ENCODE measurements at places on chromosomes 12 and 14. TPM values are rescaled to one million over a fixed set of nuclear protein-coding genes. Genes with fewer than 3 reads are reported as not detected.

Gene MMP17
- 10.8 TPM for total RNA-seq

Gene ZNF140
- 11.9 TPM for total RNA-seq

GRCh38 chr12:53383258-53383657 is 3.3 kb downstream of the SP1 start:
- no peak for DNase-seq

DNA sequence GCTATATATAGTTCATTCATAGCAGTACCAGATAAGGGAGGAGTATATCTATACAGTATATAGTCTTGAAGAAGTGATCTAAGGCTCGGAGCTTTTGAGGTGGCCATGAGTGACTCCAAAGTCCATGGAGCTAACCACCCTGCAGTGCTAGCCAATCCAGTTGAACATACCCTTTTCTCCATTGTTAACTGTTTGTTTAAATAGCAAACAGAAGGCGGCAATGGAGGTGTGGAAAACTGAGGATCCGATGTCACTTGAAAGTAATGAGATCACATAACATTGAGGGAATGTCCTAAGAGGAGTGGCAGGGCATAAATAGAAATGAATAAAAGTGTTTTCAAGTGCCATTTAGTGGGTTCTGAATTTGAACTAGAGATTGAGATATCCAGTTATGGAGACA is 12.4 kb upstream of the SNAPC1 start:
- peak; percentile 48 for DNase-seq

DNA sequence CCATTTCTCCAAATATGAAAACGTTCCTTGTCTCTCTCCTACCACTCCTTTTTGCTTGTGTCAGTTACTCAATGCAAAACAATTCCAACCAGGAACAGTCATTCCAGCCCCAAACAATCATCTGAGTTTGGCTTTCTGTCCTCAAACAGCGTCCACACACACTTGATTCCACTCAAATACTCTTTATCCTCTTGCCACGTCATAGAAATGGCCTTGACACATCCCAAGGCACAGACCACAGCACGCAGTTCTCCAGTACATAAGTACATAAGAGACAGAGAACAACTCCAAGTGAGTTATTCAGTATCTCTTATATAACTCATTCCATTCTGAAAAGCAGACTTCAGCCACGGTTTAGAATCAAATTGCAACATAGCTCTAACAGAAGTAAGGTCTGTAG is 299.2 kb downstream of the RPS29 start:
- DNase-seq = no peak

DNA sequence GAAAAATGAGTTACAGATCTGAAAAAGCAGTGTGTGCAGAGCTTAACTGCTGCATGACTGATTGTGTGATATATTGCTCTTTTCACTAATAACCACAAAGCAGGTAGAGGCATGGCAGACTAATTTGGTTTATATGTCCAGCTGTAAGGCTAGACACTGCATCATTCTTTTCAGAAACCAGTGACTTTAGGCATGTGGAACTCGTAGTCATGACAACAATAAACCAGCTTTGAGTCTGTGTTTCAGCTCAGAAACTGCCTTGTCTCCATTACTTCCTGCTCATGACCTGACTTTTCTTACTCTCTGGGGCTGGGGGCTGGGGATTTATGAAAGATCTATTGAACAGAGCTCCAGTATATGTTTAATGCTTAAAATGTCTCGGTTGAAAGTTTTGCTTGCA is 146.8 kb upstream of the LRIG3 start:
- peak; percentile 76 for DNase-seq

Gene GPR68
- 0.51 TPM for total RNA-seq

Gene CBLN3
- 5.0 TPM for total RNA-seq

GRCh38 chr14:50846226-50846880 is 15.4 kb upstream of the NIN start:
- DNase-seq = no peak

DNA sequence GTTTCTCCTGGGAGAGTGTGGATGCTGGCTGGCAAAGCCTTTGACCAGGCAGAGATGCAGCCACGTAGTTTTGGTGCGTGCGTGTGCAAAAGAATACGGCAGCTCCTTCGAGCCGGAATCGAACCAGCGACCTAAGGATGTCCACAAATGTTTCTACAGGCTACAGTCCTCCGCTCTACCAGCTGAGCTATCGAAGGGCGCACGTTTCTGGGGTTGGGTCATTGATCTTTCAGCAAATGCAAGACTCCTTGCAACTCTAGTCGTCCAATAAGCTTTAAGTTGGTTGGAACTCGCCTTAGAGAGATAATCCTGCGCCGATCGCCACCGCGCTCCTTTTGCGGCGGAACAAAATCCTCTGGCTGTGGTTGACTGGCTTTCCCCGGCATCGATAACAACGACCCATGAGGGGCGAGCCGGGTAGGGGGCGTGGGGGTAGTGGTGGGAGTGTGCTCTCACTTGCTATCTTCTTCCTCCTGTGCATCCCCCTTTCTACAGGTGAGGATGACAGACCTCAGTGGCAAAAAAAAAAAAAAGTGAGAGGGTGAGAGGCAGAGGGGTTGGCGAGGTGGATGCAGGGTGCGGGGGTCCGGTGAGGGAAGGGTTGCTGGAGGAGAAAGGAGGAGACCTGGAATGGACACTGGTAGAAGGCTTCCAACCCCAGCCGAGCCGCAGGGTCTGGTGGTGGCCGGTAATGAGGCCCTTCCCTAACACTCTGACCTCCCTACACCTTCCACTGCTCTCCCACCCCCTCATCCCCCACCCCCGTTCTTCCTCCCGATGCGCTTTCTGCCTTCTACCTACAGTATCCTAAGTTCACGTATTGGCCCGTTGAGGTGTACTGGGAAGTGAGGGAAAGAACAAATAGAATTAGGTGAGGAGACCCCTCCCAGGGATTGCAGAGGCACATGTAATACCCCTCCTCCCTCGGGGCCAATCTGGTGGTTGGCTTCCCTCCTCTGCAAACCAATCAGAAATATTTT is 11.8 kb upstream of the OR6S1 start:
- DNase-seq = peak; percentile 32

- no peak for DNase-seq
These were observed 82.9 kb downstream of the BCL2L14 start for GRCh38 chr12:12153596-12153995.

DNA sequence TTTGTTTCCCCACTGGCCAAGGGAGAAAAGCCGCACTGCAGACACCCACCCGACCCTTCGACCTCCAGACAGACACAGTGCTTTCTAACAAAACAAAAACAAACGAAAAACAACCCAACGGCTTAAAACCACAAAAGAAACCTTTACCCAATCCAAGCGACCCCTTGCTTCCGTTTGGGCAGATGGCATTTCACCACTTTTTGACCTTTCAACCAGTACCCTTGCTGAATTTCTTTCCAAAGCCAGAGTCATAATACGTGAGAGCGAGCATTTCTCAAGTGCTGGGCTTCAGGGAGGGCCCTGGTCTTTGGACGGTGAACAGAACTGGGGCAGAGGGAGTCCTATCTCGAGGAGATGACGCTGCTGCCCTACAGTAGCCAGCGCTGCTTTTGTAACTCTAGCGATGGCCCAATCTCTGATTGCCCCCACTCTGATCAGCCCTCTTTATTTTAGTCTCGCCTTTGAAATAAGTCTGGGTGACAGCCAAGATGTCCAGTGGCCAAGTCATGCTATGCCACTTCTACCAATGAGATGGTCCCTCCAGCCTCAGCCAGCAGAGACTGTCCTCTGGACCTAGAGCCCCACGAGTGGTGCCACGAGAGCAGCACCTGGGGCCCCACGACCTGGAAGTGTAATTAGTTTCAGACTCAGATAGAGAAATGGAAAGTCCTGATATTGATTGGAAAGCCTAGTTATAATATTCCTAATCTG is 21.9 kb upstream of the ADIPOR2 start:
- peak; percentile 76 for DNase-seq

DNA sequence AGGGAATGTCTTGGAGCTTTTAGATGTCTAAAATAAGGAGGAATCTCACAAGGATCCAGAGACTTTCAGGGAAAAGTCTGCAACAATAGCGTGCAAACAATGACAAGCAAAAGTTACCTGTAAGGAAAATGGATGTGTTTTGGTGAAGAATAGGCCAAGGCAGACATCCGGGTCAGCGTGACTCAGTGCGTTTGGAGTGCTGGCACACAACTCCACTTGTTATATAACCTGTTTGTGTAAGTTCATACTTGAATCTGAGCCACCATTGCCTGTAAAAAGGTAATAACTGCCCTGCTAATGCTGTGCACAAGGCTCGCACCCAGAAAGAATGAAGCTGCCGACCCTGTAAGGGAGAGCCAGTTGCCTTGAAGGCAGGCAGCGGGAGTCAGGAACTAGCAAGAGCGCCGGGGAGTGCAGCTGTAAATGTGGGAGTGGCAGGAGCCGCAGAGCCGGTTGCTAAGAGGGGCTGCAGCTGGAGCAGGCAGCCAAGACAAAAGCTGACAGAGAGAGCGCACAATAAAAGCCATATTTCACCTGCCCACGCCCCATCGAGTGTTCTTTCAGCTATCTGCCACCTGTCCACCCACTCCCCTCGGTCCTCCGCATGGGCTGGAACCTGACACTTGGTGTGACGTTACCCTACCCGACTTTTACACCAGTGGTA is 638.5 kb upstream of the MIS18BP1 start:
- DNase-seq = no peak

DNA sequence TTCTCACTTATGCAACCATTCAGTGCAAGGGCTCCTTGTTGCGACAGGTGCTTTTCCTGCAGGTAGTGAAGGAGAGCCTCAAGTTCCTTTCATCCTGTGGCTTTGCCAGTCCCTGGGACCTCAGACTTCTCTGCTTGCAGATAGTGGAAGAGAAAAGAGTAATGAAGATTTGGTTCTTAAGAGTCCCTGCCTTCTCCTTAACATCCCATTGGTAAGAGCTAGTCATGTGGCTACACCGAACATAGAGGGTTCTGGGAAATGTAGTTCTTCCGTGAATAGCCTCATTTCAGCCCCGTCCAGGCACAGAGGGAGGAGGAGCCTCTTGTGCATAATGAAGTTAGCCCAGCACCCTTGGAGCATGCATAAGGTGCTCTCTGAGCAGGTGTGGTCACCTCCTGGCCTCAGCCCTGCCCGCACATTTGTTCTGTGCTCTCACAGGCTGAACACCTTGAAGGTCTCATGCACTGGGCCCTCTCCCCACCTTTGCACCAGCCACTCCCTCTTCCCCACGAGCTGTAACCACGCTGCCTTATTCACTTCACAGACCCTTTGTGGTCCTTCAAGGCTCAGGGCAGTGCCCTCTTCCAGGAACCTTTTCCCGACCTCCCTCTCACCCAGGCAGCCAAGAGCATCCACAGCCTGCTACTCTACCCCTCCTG is 134.0 kb downstream of the BCL11B start:
- DNase-seq = no peak

GRCh38 chr14:63770187-63770807 is 42.4 kb upstream of the SGPP1 start:
- peak; percentile 63 for DNase-seq

Gene DENND5B
- 18.3 TPM for total RNA-seq
